ENCODE measurements at places on chromosomes 3 and 15. TPM values are rescaled to one million over a fixed set of nuclear protein-coding genes. Genes with fewer than 3 reads are reported as not detected.

Gene REC114
- polyA plus RNA-seq, result not detected

Gene NEK10
- 1.7 TPM for polyA plus RNA-seq

Gene CEMIP
- polyA plus RNA-seq, result 134 TPM

Gene C2CD4A
- not detected for polyA plus RNA-seq

Gene TMEM266
- 0.10 TPM for polyA plus RNA-seq

Gene CFAP20DC
- 2.9 TPM for polyA plus RNA-seq

Gene PSTPIP1
- polyA plus RNA-seq, result 0.80 TPM

Gene LTK
- not detected for polyA plus RNA-seq

All from GM23248 (cell line).